ENCODE measurements at places on chromosomes 7 and 10.

GRCh38 chr7:122354656-122355055 is 50.1 kb upstream of the FEZF1 start:
- DNase-seq, result no peak

DNA sequence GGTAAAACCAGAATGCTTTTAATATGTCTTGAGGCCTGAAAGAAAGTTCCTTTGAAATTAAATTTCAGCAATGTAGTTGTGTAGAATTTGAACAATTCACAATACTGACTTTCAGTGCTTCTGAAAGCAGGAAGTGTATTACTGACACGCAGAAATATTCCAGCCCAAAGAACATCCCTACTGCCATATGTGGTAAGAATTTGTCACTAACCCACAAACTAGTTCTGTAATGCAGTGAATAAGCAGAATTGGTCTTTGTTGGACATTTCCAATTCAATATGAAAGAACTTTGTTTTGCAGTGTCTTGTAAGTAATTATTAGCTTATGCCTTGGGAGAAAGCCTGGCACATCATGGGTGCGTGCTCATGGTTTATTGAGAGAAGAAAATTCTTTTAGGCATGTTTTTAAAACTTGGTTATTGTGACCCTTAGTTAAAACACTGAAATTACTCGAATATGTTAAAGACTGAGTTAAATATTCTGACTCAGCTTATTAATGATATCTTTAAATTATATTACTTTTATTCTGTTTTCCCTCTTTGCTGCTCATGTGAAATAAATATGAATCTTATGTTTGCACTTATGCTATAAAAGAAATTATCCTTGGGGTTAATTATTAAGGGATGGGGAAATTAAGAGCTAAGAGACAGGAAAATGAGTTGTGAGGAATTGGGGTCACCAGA is 33.4 kb downstream of the PTPN12 start:
- DNase-seq, result no peak

DNA sequence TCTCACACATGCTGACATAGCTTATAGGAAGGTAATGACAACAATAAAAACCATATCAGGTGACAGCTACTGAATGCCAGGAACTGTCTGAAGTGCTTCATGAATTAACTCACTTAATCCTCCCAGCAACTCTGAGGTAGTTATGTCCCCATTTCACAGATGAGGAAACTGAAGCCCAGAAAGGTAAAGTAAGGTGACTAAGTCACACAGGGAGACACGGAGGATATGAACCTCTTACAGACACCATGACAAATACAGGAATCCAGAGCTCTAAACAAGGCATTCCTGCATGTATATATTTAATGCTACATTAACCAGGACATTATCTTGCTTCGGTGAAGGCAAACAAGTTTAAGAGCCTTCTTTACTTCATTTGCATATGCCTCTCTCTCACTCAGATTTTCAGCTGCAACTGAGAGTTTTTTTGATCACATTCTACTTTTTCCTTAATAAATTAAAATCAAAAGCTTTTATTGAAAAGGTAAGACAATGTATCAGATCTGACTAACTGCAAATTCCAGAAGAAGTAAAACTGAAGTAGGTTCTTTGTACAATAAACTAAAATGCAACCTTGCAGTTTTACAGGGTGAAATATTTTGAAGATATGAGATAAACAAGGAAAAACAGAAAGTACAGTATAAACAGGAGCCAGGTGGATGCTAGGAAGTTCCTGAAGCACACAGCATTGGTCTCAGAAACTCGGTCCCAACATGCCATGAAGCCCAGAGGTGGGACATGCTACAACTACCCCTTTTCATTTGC is 79.5 kb downstream of the SGMS1 start:
- DNase-seq, result no peak

- DNase-seq, result no peak
Observed at GRCh38 chr10:124565565-124566221, 104.1 kb downstream of the LHPP start.

DNA sequence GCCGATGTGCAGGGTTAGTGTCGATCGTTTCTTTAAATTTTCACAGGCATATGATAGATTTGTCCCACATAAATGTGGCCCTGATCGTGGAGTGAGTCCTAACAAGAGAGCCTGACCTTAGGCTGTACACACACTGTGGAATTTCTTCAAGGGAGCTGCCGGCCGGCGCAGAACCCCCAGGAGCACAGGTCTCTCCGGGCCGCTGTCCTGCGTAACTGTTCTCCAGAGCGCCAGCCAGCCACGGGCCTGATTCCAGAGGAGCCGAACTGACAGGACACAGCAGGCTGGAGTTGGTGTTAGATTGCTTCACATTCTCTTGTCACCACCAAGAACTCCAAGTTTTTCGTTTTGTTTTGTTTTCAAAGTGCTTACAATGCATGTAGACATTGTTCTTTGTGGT is 37.3 kb downstream of the SHH start:
- no peak for DNase-seq

DNA sequence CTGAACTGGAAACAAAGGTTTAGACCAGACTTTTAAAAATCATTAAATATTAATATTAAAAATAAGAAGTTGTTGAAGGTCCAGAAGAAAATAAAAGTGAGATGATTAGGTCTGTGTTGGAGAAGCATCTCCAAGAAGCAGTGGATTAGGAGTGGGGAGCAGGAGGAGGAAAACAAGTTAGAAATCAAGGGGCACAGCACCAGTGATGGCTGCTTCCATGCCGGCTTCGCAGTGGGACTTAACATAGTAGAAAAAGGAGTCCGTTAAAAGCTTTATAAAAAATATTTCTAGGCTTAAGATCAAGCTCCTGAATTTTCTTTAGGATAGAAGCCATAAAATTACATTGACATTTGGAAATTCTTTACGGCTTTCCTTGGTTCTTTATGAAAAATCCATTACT is 95.8 kb downstream of the CDC14C start:
- no peak for DNase-seq

- no peak for DNase-seq
Observed at GRCh38 chr7:69799048-69799697, 200.9 kb downstream of the AUTS2 start.

GRCh38 chr7:80781561-80781979 is 137.3 kb downstream of the SEMA3C start:
- DNase-seq, result no peak

- no peak for DNase-seq
Observed at GRCh38 chr7:129089521-129090212, 34.8 kb upstream of the TNPO3 start.

GRCh38 chr7:83731154-83731553 is 82.2 kb upstream of the SEMA3E start:
- no peak for DNase-seq

DNA sequence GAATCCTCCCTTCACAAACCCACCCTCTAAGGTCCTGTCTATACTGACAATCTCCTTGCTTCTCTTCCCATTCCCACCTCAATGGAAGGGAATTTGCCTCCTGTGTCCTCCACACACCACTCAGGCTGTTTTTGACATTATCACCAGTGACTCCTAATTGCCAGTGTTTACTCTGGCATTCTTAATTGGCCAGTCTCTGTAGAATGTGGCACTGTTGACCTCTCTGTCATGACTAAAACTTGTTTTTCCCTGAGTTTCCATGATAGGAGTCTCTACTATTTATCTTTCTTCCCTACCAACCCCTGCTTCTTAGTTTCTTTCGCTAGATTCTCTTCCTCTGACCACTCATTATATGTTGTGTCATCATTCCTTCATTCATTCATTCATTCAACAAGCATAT is 12.1 kb downstream of the SLC16A12 start:
- DNase-seq, result no peak

DNA sequence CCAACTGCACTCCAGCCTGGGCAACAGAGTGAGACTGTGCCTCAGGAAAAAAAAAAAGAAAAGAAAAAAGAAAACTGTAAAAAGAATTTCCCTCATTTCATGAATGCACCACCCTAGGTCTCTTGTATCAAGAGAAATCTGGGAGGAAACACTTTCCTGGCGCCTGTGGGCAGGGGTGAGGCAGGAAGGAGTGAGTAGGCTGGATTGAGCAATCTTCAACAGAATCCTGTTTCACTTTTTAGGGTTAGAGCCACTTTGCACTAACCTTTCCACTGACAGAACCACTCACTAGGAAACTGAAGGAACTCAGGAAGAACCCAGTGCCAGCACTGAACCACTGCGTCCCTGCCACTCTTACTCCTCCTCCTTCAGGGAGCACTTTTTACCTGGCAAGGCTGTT is 282.1 kb downstream of the CCDC3 start:
- DNase-seq, result no peak

DNA sequence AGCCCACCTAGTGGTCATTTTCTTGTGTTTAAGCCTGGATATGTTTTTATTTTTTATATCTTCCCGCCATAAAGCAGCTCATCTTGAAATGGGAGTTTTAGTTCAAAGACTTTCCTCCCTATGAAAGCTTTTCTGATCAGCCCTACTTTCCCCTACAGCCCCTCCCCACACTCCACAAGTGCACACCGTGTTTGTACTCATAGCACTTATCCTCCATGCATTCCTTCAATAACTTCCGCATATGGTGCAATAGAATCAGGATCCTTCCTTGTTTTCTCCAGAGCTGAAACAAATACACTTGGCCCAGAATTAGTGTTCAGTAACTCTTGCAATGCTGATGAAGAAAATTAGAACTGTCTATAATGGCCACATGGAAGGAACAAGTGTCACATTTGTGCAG is 235.9 kb downstream of the KCNMA1 start:
- DNase-seq, result no peak

DNA sequence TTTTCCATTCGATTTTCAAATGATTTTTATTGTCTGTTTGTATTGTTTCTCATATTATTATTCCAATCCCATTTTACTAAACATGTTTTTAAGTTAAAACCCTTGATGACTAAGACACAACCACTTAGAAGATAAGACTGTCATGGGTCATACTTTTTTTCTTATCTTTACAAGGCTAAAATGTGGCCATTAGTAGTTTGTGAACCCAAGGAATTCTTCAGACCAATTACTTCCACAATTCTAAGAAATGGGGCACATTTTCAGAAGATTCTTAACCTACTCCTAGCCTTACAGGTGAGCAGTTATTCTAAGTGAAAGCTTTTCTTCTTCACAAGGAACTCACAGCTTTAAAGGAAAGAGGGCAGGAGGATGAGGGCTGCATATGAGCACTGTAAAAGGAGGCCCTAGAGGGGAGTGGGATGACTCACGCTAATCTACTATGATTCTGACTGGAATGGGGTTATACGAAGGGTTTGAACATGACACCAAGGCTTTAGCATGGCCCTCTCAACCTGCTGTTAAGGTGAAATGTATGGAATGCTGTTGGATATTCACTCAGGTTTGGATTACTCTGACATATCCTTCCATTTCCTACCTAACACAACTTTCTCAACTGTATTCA is 81.0 kb downstream of the SORCS1 start:
- DNase-seq, result no peak

DNA sequence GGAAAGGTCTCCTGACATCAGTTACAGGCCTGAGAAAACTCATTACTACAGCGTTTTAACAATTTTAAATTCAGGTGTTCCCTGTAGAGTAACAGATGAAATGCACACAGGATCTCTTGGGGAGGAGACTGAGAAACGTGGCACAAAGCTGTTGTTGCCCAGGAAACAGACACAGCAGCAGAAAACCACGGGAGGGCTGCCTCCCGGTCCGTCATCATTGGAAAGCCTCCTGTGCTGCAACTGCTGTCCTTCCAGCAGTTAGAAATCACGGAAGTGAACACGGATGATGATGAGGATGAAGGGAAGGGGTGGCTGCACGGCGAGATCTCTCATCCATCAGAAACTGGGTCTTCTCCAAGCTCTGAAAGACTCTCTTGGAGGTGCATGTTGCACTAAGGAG is 94.6 kb upstream of the RNF32 start:
- no peak for DNase-seq

DNA sequence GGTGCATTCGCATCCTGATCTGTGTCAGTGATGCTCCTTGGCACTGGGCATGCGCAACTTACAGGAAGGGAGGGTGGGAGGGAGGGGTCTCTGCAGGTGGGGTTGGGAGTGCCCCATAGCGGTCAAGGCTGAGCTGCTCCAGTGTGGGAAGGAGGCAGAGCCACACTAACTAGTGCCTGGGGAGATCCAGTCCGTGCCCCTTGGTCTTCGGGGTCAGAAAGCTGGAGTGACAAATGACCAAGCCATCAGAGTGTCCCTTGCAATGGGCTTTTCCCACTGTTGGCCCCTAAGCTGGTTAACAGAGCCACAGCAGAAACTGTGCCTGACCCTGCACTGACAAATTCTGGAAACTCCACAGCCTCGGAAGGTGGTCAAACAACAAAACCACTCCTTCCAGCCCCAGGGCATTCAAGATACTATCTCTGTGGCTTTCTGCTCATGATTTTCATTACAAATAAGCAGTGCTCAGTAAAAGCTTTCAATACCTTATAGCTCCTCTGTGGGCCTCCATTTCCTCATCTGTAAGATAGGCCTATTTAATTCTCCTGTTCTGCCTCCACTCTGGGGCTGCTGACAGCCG is 138.1 kb upstream of the UNC5B start:
- no peak for DNase-seq

GRCh38 chr7:121119047-121119446 is 130.5 kb downstream of the CPED1 start:
- no peak for DNase-seq

GRCh38 chr7:31648288-31648687 is 38.7 kb upstream of the PPP1R17 start:
- DNase-seq, result no peak

DNA sequence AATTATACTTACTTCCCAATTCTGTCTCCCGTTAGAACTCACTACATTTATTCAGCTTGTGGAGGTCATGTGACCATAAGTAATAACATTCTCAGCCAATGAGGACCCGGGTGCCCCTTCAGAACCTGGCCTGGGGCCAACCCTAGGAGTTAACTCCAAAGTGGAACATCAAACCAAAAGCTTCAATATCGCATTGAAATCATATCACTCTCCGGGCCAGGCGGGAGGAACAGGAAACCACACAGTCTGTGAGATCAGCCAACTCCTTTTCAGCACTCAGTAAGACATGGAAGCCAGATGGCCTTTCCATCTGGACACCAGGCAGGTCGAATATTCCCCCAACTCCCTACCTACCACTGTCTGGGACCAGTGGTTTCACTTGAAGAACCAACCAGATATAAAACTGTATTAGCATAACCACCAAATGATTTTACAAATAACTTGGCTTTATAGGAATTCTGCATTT is 5.5 kb downstream of the CREB3L2 start:
- DNase-seq, result no peak

- DNase-seq, result no peak
Observed at GRCh38 chr10:58952162-58952601, 224.3 kb upstream of the PHYHIPL start.

DNA sequence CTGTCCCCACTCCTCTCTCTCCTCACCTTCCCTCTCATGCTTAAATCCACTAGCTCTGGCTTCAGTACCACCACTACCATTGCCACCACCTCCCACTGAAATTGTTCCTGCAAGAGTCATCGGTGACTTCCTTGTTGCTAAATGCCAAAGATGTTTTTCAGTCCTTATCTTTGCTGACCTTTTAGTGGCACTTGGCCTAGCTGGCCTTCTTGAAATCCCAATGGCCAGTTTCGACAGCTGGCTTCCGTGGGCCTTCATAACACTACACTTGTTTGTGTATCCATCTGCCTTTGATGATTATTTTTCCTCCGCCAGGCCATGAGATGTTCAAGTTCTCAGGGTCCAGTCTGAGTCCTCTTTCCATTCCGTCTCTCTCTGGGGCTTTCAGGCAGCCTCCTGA is 118.2 kb upstream of the NANOS1 start:
- no peak for DNase-seq

GRCh38 chr7:74021546-74022320 is 6.2 kb upstream of the ELN start:
- DNase-seq, result no peak

GRCh38 chr10:113569576-113569975 is 16.7 kb downstream of the HABP2 start:
- DNase-seq, result no peak

GRCh38 chr10:112447620-112447928 is 559 bp downstream of the VTI1A start:
- no peak for DNase-seq
